ENCODE measurements at places on chromosomes 6 and 20. TPM values are rescaled to one million over a fixed set of nuclear protein-coding genes. Genes with fewer than 3 reads are reported as not detected.
A peak's percentile ranks its signal among the peaks of the same experiment; 100 is the strongest.

Gene ADGB
- total RNA-seq: not detected

DNA sequence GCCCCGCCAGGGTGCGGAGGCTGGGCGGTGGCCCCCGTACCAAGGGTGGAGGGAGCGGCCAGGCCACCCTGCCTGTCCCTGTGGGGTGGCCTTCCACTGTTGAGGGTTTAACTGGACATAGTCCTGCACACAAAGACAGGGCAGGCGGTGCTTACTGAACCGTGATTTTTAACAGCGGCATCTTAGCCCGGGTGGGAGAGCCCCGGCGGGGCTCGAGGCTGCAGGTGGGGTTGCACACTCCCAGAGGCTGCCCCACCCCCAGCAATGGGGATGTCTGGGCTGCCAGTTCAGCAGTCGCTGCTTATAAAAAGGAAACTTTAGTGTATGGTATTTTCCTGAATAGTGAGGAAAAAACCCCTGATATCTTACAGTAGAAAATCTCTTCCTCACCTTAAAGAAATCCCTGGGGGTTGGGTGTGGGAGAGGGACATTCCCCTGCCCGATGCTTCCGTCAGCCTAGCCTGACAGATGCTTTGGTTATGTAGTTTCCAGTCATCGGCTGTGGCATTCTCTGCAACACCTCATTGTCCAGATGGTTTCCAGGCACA is 79.4 kb downstream of the IRF4 start:
- DNase-seq: peak; percentile 51

DNA sequence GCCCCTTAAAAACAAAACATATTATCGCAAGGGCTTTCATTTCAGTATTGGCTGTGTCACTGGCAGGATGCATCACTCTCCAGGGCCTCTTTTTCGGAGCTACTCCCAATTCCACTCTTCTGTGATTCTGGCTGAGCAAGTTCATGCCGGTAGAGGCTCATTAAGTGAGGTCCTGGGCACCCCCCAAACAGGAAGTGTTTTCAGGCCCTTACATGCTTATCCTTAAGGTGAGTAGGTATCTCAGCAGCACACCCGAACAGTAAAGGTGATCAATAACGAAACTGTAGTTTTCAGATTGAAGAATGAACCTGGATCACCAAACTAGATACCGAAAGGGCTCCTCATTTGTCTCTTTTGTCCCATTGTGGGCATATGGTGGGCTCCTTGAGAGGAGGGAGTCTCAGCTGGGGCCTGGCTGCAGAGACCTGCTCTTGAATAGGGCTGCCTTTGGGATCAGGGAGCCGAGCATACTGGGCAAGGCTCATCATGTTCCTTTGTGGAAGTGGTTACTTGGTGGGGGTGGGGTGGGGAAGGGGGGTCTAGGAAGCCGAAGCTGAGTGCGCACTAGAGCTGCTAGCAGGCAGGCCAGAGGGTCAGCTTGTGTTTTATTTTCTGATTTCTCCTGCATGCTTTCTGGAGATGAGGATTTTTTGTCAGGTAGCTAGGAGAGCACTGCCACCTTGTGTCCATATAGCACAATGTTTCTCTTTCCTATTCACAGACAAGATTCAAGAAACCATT is 65.2 kb downstream of the CDS2 start:
- DNase-seq: no peak

DNA sequence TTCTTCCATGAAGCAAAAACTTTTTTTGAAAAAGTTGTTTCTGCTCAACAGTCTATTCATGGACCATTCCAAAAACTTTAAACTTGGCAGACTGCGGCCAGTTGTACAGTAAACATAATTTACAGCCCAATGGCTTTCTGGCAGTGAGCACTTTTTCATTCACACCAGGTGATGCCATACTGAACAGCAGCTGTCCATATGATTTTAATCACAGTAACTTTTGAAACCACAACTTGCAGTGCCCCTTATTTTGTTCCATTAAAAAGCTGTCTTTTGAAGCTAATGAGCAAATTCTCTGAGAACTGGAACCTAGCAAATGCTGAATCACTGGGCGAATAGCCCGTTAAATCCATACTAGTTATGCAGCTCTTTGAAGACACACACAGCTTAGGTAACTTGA is 576.6 kb downstream of the PTPRT start:
- no peak for DNase-seq

DNA sequence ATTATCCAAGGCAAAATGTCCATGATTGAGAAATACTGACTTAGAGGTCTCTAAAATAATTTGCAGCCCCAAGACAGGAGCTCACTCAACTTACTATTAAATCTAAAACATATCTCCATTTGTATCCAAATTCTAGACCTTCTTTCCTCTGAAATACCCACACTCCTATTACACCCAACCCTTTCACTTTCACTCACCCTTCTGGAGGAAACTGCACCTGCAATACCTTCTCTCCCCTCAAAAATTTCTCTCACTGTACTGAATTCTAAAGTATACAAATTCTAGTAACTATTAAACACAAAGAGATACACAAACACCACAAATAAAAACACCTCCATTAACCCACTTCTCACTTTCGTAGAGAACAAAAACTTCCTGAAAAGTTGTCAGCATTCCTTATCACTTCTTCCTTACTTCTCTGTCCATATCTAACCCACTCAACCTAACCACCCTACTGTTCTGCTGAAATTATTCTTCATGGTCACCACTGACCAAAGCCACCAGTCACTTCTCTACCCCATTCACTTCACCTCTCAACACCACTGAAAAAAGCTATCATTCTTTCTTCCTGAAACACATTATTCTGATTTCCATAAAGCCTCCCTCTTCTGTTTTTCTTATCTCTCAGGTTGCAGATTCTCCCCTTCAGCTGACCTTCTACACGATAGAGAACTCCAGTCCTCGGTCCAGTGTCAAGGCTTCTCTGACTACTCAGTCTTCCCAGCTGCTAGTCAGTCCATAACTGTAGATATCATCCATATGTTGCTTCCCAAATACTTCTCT is 12.0 kb downstream of the LMBRD1 start:
- DNase-seq: no peak

DNA sequence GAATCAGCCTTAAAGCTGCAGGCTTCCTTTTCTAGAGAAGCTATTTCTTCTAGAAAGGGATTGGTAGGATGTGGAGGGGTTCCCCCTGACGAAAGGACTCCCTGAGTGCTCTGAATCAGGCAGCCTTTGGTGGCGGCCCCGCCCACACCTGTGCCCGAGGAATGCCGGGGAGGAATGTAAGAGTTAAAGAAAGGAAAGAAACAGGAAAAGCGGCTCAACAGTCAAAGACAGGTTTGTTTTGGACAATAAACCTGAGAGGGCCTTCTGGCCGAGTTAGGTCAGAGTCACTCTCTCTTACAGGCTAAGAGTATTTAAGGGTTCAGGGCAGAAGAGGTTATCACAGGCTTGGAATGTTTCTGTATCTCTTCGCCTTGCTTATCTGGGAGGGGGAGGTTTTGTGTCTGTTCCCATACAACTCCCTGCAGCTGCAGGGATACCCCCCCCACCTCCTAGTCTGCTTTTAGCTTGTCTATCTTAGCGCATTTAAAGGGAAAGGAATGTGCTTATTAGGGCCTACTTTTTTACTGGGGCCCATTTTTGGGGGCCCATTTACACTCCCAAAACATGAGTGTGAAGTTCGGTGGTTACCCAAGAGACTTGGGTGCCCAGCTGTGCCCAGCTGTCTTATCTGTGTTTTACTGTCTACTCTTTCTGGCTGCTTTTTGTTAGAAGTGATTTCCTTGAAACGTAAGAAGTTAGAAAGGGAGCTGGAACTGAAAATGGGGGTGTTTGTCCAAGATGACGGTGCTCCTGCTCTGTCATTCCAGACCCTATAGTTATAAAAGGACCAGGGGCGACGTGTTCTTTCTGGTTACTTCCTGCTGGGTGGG is 32.8 kb downstream of the DYNLT1 start:
- DNase-seq: no peak
